ENCODE measurements at places on chromosomes 11 and 22.

DNA sequence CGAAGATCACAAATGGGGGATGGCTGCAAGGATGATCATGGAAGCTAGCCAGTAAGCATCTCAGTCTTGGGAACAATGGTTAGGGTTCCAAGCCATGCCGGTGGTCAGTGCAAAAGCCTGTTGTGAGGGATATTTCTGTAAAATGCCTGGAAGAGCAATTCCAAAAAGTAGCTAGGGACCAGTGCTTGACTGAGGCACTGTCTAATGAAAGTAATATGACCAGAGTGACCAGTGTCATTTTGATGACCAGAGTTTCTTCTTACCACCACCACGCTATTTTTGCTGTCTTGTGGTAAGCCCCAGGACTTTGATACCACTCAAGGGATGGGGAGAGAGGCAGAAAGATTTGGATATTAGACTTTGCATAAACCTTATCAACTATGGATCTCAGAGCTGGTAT is 18.4 kb downstream of the GDPD4 start:
- no peak for DNase-seq
- no peaks in the 10 kb centered on the region for H3K27me3 ChIP-seq
- H3K4me1 ChIP-seq: no peaks in the 10 kb centered on the region
- no peaks in the 10 kb centered on the region for H3K36me3 ChIP-seq
- no peak overlapping the region for H3K4me3 ChIP-seq
- H3K27ac ChIP-seq: no peak overlapping the region

- H3K27ac ChIP-seq: no peak overlapping the region
- H3K36me3 ChIP-seq: no peaks in the 10 kb centered on the region
- H3K4me3 ChIP-seq: peak overlapping the region; percentile 2
- no peak for DNase-seq
- no peaks in the 10 kb centered on the region for H3K4me1 ChIP-seq
- peaks cover 11% of the 10 kb centered on the region for H3K27me3 ChIP-seq
These were observed 4.7 kb upstream of the SHISA8 start for GRCh38 chr22:41919357-41920224.

DNA sequence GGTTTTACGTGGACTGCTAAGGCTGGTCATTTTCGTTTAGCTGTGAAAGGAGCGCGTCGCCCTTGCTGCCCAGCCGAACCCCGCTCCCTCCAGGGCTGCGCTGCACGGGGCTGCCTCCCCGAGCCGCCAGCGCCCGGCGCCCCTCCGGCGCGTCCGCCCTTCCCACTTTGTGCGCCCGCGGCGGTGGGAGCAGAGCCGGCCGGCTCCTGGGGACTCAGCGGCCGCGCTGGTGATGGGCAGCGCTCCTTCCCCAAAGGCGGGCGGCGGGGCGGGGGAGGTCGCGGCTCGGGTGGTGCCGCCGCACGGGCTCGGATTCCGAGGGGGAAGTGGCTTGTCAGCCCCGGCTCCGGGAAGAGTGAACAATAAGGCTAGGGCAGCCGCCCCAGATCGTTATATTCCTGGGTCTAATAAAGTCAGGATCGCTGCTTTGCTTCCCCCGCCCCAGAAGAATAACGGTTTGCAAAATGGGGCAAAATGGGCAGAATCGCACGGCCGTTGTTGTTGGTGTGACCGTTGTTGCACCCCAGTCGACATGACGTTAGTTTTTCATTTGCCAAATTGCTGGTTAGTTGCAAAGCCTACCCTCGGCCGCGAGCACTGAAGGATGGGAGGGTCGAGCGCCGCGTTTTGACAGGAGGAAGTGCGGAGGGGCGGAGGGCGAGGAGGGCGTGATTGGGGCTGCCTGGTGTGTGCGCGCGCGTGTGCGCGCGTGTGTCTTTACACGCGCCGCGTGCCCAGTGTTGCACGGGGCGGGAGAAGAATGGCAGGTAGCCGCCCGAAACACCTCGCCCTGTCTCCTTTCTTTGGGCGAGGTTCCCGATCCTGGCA is 745 bp downstream of the NCAM1 start:
- peak; percentile 50 for DNase-seq
- peak overlapping the region; percentile 83 for H3K27ac ChIP-seq
- H3K4me1 ChIP-seq: no peaks in the 10 kb centered on the region

GRCh38 chr11:102172127-102172848 is 62.0 kb downstream of the YAP1 start:
- no peaks in the 10 kb centered on the region for H3K4me1 ChIP-seq
- H3K27ac ChIP-seq: peak overlapping the region; percentile 83
- H3K36me3 ChIP-seq: no peaks in the 10 kb centered on the region

- H3K27ac ChIP-seq: no peak overlapping the region
- no peak for DNase-seq
- no peaks in the 10 kb centered on the region for H3K4me1 ChIP-seq
- no peak overlapping the region for H3K4me3 ChIP-seq
- no peaks in the 10 kb centered on the region for H3K36me3 ChIP-seq
- H3K27me3 ChIP-seq: no peaks in the 10 kb centered on the region
These were observed 32.7 kb downstream of the NARS2 start for GRCh38 chr11:78542007-78542406.

- DNase-seq: no peak
- H3K27me3 ChIP-seq: no peaks in the 10 kb centered on the region
- H3K36me3 ChIP-seq: no peaks in the 10 kb centered on the region
- H3K27ac ChIP-seq: no peak overlapping the region
- no peak overlapping the region for H3K4me3 ChIP-seq
These were observed 25.3 kb downstream of the SIK2 start for GRCh38 chr11:111627591-111627990.

- H3K4me3 ChIP-seq: no peak overlapping the region
- no peak for DNase-seq
- H3K27ac ChIP-seq: no peak overlapping the region
- no peaks in the 10 kb centered on the region for H3K36me3 ChIP-seq
- H3K4me1 ChIP-seq: no peaks in the 10 kb centered on the region
These were observed 71.8 kb downstream of the PHF21A start for GRCh38 chr11:46049325-46049897.

DNA sequence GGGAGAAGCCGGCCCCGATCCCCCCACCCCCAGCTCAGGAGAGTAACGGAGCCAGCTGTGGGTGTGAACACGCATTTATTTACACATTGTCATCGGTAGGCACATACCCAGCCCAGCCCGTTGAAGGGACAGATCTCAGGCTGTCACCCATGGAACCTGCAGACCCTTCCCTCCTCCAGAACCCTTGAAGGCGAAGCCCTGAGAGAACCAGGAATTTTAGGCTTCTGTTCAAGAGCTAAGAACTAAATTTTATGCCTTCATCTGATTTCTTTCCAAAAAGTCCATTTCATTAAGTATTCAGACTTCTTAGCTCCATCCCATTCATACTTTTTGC is 379 bp upstream of the BRMS1 start:
- H3K36me3 ChIP-seq: no peaks in the 10 kb centered on the region
- H3K27me3 ChIP-seq: no peaks in the 10 kb centered on the region
- peak overlapping the region; percentile 99 for H3K4me3 ChIP-seq
- H3K4me1 ChIP-seq: peaks cover 13% of the 10 kb centered on the region
- peak overlapping the region; percentile 67 for H3K27ac ChIP-seq

DNA sequence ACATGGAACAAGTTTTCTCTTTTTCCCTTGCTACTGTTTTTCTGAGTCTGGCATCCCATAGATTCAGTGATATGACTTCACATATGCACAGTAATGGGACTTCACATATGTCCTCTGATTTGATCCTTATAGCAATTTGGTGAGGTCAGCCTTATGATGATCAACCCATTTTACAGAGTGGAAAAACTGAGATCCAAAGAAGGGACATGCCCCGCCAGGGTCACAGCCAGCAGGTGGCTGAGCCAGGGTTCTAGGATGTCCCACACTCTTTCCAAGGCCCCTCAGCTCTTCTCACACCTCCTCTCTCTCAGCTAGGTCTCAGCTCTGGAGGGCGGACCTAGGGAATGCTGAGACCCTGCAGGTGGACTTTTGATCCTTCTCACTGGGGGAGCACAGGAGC is 44.3 kb upstream of the CD82 start:
- DNase-seq: no peak
- no peak overlapping the region for H3K4me3 ChIP-seq
- peak overlapping the region; percentile 82 for H3K27ac ChIP-seq
- H3K4me1 ChIP-seq: no peaks in the 10 kb centered on the region
- no peaks in the 10 kb centered on the region for H3K36me3 ChIP-seq
- H3K27me3 ChIP-seq: no peaks in the 10 kb centered on the region

- H3K27ac ChIP-seq: peak overlapping the region; percentile 5
- H3K4me1 ChIP-seq: peaks cover 9% of the 10 kb centered on the region
- no peaks in the 10 kb centered on the region for H3K27me3 ChIP-seq
- no peaks in the 10 kb centered on the region for H3K36me3 ChIP-seq
- no peak overlapping the region for H3K4me3 ChIP-seq
These were observed 68.7 kb downstream of the MRTFA start for GRCh38 chr22:40567626-40568328.

GRCh38 chr22:46507451-46508425 is 29.7 kb downstream of the CELSR1 start:
- DNase-seq: no peak
- no peak overlapping the region for H3K4me3 ChIP-seq
- H3K36me3 ChIP-seq: no peaks in the 10 kb centered on the region
- H3K27me3 ChIP-seq: no peaks in the 10 kb centered on the region
- no peaks in the 10 kb centered on the region for H3K4me1 ChIP-seq

- no peak overlapping the region for H3K4me3 ChIP-seq
- no peaks in the 10 kb centered on the region for H3K4me1 ChIP-seq
- H3K27ac ChIP-seq: no peak overlapping the region
These were observed 116.1 kb downstream of the PHF21B start for GRCh38 chr22:44893731-44894080.

DNA sequence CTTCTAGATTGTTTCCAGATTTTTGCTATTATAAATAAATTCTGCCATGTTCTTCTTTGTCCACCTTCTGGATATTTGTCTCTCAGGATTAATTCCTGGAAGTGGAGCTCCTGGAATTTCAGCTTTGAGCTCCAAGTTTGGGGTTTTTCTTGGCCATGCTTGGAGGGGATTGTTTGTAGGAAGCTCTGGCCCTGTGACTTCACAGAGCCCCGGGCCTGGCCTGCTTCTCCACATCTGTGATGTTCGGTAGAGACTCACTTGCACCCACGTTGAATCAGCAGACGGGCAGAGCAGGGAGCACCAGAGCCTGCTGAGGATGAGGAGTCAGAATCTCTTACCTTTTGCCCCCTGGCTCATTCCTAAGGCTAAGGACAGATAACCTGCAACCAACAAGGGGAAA is 35.7 kb downstream of the LRRC32 start:
- no peak overlapping the region for H3K4me3 ChIP-seq
- no peaks in the 10 kb centered on the region for H3K4me1 ChIP-seq
- H3K27me3 ChIP-seq: no peaks in the 10 kb centered on the region
- no peak for DNase-seq

DNA sequence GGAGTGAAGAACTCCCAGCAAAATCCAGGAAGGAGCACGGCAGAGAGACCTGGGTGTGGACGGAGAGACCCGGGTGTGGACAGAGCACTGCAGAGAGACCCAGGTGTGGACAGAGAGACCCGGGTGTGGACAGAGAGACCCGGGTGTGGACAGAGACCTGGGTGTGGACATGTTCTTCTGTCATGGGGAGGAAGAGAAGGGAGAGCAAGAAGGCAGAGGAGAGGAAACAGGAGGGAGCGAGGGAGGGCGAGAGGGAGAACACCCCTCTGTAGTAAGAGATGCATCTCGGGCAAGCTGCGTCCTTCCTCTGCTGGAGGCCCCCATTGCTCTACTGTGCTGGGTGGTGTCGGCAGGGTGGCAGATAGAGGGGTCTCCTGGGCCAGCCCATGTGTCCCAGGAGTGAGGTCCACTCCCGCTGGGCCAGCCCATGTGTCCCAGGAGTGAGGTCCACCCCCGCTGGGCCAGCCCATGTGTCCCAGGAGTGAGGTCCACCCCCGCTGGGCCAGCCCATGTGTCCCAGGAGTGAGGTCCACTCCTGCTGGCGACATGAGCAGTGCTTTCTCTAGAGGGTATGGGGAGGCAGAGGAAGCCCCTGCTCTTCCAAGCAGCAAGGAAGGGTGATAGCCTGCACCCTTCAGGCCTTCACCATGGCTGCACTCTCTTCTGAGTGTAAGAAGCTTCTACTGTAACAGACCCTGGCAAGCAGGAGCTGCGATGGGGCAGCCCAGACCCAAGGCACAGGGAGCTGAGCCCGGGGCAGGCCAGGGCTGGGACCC is 934.2 kb downstream of the BRD1 start:
- no peaks in the 10 kb centered on the region for H3K36me3 ChIP-seq
- DNase-seq: no peak
- H3K27me3 ChIP-seq: no peaks in the 10 kb centered on the region
- H3K4me1 ChIP-seq: no peaks in the 10 kb centered on the region

- H3K36me3 ChIP-seq: no peaks in the 10 kb centered on the region
- peak overlapping the region; percentile 67 for H3K27ac ChIP-seq
These were observed 37.6 kb downstream of the RAB30 start for GRCh38 chr11:83033972-83034672.

DNA sequence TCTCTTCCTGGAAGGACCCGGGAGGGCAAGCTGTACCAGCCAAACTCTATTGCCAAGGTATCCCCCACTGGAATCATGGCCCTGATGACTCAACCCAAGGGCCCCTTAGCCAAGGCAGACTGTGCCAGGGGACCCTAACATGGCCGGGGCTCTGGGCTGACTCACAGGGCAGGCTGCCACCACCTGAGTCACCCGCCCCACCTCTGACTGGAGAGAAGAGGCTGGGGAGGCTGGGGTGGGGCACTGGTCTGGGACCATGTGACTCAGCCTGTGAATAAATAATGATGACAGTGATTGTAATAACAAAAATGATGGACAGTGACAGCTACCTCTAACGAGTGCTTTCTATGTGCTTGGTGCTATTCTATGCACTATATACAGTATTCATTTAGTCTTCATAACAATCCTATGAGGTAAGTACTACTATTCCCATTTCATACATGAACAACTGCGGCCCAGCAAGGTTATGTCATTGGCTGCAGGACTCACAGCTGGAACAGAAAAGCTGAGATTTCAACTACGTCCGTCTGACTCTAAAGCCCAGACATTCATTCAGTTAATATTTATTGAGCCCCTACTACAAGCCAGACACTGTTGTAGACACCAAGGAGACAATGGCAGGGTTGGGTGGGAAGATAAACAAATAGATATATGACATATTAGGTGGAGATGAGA is 84.2 kb downstream of the FBXO7 start:
- H3K27ac ChIP-seq: peak overlapping the region; percentile 78
- peaks cover 4% of the 10 kb centered on the region for H3K4me1 ChIP-seq
- H3K27me3 ChIP-seq: no peaks in the 10 kb centered on the region
- H3K4me3 ChIP-seq: no peak overlapping the region
- peak; percentile 92 for DNase-seq

DNA sequence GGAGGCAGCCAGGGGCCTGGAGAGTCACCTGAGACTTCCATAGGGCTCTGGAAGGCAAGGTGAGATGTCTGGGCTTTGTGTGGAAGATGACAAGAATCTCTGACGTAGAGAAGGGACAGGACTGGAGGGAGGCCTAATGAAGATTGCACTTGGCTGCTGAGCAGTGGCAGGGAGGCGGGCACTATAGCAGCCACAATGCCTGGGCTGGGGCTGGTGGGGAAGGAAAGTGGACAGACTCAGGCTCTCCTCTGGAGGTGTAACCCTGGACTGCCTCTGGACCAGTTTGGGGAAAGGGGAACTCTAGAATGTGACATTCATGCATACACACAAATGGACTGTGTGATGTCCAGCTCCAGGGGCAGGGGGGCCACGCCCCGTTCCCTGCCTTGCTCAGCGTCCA is 34.3 kb upstream of the CYP2D6 start:
- H3K4me1 ChIP-seq: no peaks in the 10 kb centered on the region
- no peak for DNase-seq
- no peaks in the 10 kb centered on the region for H3K27me3 ChIP-seq
- H3K4me3 ChIP-seq: no peak overlapping the region
- H3K36me3 ChIP-seq: no peaks in the 10 kb centered on the region

Measured in uterus (tissue), 4 donors.